ENCODE measurements at places on chromosomes 3 and 15. TPM values are rescaled to one million over a fixed set of nuclear protein-coding genes. Genes with fewer than 3 reads are reported as not detected.

Gene IQCF5
- not detected for total RNA-seq

Gene FBXL22
- 0.52 TPM for total RNA-seq

Gene IGF1R
- total RNA-seq = 23.5 TPM

Gene LMAN1L
- 0.21 TPM for total RNA-seq

Gene UTS2B
- total RNA-seq = 0.21 TPM

Gene TRH
- total RNA-seq = 0.10 TPM

Gene RASA2
- 110 TPM for total RNA-seq

Gene SCN11A
- total RNA-seq = under 0.01 TPM

Gene GOLGA8S
- 0.10 TPM for total RNA-seq

Gene FGD5
- 0.10 TPM for total RNA-seq

Gene GOLGA6L10
- 1.4 TPM for total RNA-seq

Gene UROC1
- not detected for total RNA-seq

Gene TCF12
- total RNA-seq = 45.8 TPM

Gene APOD
- not detected for total RNA-seq

Gene LXN
- total RNA-seq = 2.7 TPM

Gene IQCF2
- not detected for total RNA-seq

Gene AADACL2
- total RNA-seq = not detected

Gene GOLGA8Q
- 1.8 TPM for total RNA-seq

Gene ANKRD63
- total RNA-seq = not detected

Gene COL6A6
- total RNA-seq = under 0.01 TPM

Gene TAGLN3
- not detected for total RNA-seq

Gene PAK6
- 0.42 TPM for total RNA-seq

Gene GCSAM
- total RNA-seq = 6.4 TPM

Gene TM6SF1
- 5.6 TPM for total RNA-seq

Gene TTLL13
- total RNA-seq = 0.31 TPM

Gene A4GNT
- total RNA-seq = not detected

Gene MITF
- total RNA-seq = 2.1 TPM

Gene UBL7
- total RNA-seq = 23.1 TPM

Gene CRYGS
- 0.21 TPM for total RNA-seq

Gene FGF7
- total RNA-seq = 0.10 TPM

Gene RHCG
- not detected for total RNA-seq

Gene C3orf85
- total RNA-seq = not detected

Gene ADPRH
- total RNA-seq = 4.5 TPM

Gene GOLGA8J
- total RNA-seq = not detected

Gene NOX5
- not detected for total RNA-seq

Gene B3GALNT1
- total RNA-seq = 0.42 TPM

Gene MYRIP
- total RNA-seq = not detected

Gene ARHGAP31
- 4.0 TPM for total RNA-seq

Gene TMCO5A
- total RNA-seq = 0.10 TPM

Gene DMXL2
- 54.9 TPM for total RNA-seq

Gene JAGN1
- 15.0 TPM for total RNA-seq

Gene GRM7
- not detected for total RNA-seq

Gene MUC20
- 0.84 TPM for total RNA-seq

Gene CORO2B
- total RNA-seq = 0.10 TPM

Gene DNAH12
- total RNA-seq = 0.63 TPM

Gene IL12A
- total RNA-seq = 4.1 TPM

Gene SCAANT1
- not detected for total RNA-seq

Gene FEZF2
- not detected for total RNA-seq

Gene SPRED1
- total RNA-seq = 0.94 TPM

Gene MGA
- total RNA-seq = 61.8 TPM

Gene PLAAT1
- total RNA-seq = 0.52 TPM

Gene PRRT3
- total RNA-seq = 3.9 TPM

Gene RHOV
- not detected for total RNA-seq
